ENCODE measurements at places on chromosomes 4 and X.

GRCh38 chr4:159177265-159178150, 74.6 kb downstream of the RAPGEF2 start:
- DNase-seq: no peak

GRCh38 chr4:43163101-43163792, 270.7 kb downstream of the GRXCR1 start:
- DNase-seq: no peak

- no peak for DNase-seq
Observed at GRCh38 chrX:74344280-74344622, 40.3 kb downstream of the ZCCHC13 start.

DNA sequence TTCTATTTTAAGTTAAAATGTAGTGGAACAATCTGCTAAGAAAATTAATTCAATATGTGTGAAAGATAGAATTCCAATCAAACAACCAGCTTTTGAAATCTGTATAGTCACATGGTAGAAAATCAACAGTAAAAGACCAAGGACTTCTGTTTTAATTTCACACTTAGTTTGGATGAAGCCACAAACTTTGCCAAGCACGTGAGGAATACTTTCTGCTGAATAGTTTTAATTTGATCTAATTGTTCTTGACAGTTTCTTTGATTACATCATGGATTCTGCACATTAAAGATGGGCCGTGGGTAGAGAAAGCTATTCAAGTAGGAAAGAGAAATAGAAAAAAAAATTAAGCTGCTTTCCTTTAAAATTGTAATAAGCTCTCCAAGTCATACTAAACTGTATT, 137.9 kb upstream of the FAM241A start:
- no peak for DNase-seq

DNA sequence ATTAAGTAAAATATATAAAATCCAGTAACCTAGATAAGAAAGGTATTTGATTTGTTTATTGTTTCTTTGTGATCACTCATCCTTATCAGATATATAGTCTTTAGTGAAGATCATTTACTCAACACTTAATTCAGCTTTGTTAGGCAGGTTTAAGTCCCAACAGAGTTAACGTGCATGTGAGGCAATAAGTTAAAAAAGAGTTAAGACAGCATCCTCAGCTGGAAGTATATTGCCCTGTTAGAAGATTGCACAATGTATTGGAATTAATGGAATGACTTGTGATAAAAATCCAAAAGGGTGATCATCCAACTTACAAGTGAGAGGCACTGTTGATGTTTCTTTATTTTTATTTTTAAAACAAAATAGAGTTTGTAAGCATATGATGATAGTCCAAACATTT, 1162.1 kb downstream of the RAPGEF2 start:
- DNase-seq: no peak

- DNase-seq: peak; percentile 61
Observed at GRCh38 chr4:184250795-184251669, 33.4 kb upstream of the ENPP6 start.

All from NCI-H1092 (cell line).